ENCODE measurements at places on chromosomes 6 and 20. TPM values are rescaled to one million over a fixed set of nuclear protein-coding genes. Genes with fewer than 3 reads are reported as not detected.
A peak's percentile ranks its signal among the peaks of the same experiment; 100 is the strongest.

DDRGK1 gene
- total RNA-seq = 18.0 TPM

BACH2 gene
- total RNA-seq = 7.7 TPM

PSMB8 gene
- total RNA-seq = 18.4 TPM

ULBP2 gene
- not detected for total RNA-seq

TREML2 gene
- not detected for total RNA-seq

SYNDIG1 gene
- 13.7 TPM for total RNA-seq

DNA sequence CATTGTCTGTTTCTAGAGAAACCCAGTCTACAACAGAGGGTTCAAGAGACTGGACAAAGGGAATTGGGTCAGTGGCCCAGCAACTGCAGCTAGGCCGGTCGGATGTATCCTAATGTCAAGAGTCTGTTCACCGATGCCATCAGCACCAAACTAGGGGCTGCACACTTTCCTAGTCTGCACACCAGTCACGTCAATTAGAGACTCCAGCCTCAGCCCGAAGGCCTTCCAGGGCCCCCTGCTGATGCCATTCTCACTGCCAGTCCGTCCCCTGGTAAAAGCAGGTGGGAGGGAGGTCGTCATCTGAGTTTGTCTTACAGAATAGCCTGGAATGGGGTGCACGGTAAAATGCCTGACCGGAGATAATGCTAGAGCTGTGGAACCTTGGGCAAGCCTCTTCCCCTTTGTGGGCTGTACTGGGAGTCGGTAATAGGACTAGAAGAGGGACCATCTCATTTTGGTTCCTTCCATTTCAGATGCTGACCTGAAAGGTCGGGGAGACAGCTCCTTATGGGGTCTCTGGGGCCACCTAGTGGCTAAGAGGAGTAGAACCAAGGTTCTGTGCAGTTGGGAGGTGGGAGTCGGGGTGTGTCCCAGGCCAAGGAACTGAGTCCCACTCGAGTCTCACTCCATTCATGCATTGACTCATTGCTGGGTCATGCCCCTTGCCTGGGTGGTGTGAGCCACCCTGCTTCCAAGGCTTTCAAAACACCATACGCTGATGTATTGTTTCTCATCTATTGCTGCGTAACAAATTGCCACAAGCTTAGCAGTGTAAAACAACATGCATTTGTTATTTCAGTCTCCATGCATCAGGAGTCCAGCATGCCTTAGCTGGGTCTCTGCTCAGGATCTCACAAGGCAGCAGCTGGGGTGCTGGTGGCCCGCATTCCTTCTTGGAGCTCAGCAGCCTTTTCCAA is 5.1 kb downstream of the SOX12 start:
- no peak overlapping the region for H3K4me3 ChIP-seq
- no peaks in the 10 kb centered on the region for H3K27me3 ChIP-seq
- H3K27ac ChIP-seq = no peak overlapping the region

DNA sequence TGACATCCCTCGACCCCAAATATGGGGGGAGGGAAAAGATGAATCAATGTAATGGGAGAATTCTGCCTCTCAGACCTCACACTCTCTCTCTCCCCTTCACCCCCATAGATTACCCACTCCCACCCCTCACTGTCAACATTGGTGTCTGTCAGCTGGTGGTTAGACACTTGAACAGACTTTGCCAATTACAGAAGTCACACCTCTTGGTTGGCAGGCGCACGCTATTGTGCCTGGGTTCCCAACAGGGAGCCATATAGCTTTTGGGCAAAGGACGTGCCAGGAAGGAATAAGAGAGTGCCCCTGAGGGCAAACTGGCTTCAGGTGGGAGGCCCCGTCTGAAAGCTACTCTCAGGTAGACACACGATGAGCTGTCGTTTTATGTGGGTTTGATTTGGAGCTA is 54.1 kb upstream of the FYN start:
- no peaks in the 10 kb centered on the region for H3K4me1 ChIP-seq
- H3K27me3 ChIP-seq = no peaks in the 10 kb centered on the region
- no peak overlapping the region for H3K4me3 ChIP-seq

DNA sequence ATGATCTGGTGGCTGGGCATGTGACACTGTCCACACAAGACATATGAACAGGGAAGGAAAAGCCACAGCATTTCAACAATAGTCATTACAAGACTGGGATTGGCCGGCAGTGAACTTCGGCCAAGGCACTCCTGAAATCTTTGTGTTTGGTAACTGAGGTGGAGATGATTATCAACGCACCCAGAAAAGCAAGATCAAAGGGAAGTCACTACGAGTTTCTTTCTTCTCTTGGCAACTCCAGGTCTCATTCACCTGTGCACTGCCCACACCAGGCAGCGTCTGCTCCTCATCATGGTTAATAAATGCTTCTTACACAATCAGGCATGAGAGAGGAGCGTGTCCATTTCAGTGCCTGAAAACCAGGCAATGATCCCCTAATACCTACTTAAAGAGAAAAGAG is 20.5 kb upstream of the FOXC1 start:
- no peaks in the 10 kb centered on the region for H3K36me3 ChIP-seq
- H3K27ac ChIP-seq = no peak overlapping the region
- no peak overlapping the region for H3K4me3 ChIP-seq
- no peaks in the 10 kb centered on the region for H3K27me3 ChIP-seq
- no peak for DNase-seq
- H3K4me1 ChIP-seq = no peaks in the 10 kb centered on the region

DNA sequence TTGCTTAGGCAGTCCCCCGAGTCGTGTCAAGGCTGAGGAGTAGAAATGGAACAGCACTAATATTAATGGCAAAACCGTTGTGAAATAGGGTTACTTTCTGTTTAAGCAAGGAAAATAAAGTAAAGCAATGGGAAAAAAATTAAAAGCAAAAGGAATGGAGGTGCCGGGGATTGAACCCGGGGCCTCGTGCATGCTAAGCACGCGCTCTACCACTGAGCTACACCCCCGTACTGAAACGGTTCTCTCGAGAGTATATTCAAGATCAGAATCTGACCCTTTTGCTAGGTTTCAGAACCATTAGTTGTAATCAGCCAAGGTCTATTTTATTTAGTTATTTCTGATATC is 85.5 kb downstream of the TRIM27 start:
- H3K4me1 ChIP-seq = no peaks in the 10 kb centered on the region
- H3K27ac ChIP-seq = peak overlapping the region; percentile 62
- no peaks in the 10 kb centered on the region for H3K27me3 ChIP-seq
- peak overlapping the region; percentile 70 for H3K4me3 ChIP-seq
- peak; percentile 73 for DNase-seq

DNA sequence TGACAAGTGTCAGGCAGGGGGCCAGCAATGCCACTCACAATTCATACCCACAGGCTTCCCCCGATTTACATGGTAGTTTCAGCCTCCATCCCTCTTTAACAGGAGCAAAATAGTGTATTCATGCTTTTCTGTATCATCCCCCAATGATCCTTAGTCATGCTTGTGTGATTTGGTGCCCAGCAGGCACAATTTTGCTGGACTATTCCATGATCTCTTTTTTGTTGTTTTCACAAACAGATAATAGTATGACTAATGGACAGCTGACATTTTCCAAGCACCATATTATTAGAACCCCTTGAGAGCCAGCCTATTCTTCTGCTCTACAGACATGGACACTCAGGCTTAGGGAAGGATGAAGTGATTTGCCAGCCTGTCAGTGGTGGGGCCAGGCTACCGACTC is 128.2 kb upstream of the RIPOR2 start:
- H3K4me1 ChIP-seq = no peaks in the 10 kb centered on the region
- H3K27ac ChIP-seq = no peak overlapping the region
- no peaks in the 10 kb centered on the region for H3K27me3 ChIP-seq
- DNase-seq = no peak
- no peak overlapping the region for H3K4me3 ChIP-seq

GRCh38 chr6:431504-431903 is 40.0 kb downstream of the IRF4 start:
- no peaks in the 10 kb centered on the region for H3K4me1 ChIP-seq
- DNase-seq = no peak
- no peak overlapping the region for H3K4me3 ChIP-seq
- no peaks in the 10 kb centered on the region for H3K27me3 ChIP-seq
- H3K27ac ChIP-seq = no peak overlapping the region
- H3K36me3 ChIP-seq = no peaks in the 10 kb centered on the region

DNA sequence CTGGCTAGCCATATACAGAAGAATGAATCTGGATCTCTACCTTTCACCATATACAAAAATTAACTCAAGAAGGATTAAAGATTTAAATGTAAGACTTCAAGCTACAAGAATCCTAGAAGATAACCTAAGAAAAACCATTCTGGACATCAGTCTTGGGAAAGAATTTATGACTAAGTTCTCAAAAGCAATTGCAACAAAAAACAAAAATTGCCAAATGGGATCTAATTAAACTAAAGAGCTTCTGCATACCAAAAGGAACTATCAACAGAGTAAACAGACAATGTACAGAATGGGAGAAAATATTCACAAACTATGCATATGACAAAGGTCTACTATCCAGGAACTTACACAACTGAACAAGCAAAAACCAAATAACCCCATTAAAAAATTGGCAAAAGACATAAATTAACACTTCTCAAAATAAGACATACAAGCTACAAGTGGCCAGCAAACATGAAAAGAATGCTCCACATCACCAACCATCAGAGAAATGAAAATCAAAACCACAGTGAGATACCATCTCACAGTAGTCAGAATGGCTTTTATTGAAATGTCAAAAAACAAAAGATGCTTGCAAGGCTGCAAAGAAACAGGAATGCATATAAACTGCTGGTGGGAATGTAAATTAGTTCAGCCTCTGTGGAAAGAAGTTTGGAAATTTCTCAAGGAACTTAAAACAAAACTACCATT is 66.8 kb upstream of the RSPO3 start:
- no peaks in the 10 kb centered on the region for H3K27me3 ChIP-seq
- H3K27ac ChIP-seq = no peak overlapping the region
- no peak overlapping the region for H3K4me3 ChIP-seq
- DNase-seq = no peak
- no peaks in the 10 kb centered on the region for H3K36me3 ChIP-seq

- H3K4me3 ChIP-seq = no peak overlapping the region
- H3K27me3 ChIP-seq = no peaks in the 10 kb centered on the region
- H3K4me1 ChIP-seq = no peaks in the 10 kb centered on the region
- H3K27ac ChIP-seq = no peak overlapping the region
- DNase-seq = no peak
- no peaks in the 10 kb centered on the region for H3K36me3 ChIP-seq
Observed at GRCh38 chr20:37337208-37337991, 8.5 kb upstream of the SRC start.

- H3K27me3 ChIP-seq = no peaks in the 10 kb centered on the region
- H3K4me1 ChIP-seq = peaks cover 4% of the 10 kb centered on the region
- H3K36me3 ChIP-seq = no peaks in the 10 kb centered on the region
- H3K27ac ChIP-seq = no peak overlapping the region
- DNase-seq = no peak
Observed at GRCh38 chr6:3837781-3838180, 11.4 kb upstream of the FAM50B start.

GRCh38 chr6:156883497-156884252 is 106.5 kb downstream of the ARID1B start:
- no peak overlapping the region for H3K27ac ChIP-seq
- H3K4me1 ChIP-seq = no peaks in the 10 kb centered on the region
- no peak overlapping the region for H3K4me3 ChIP-seq
- H3K36me3 ChIP-seq = no peaks in the 10 kb centered on the region
- H3K27me3 ChIP-seq = no peaks in the 10 kb centered on the region

- no peak overlapping the region for H3K4me3 ChIP-seq
- no peaks in the 10 kb centered on the region for H3K27me3 ChIP-seq
- H3K27ac ChIP-seq = peak overlapping the region; percentile 9
- no peaks in the 10 kb centered on the region for H3K36me3 ChIP-seq
- peaks cover 30% of the 10 kb centered on the region for H3K4me1 ChIP-seq
- DNase-seq = no peak
Observed at GRCh38 chr6:53813801-53814200, 19.0 kb downstream of the LRRC1 start.

GRCh38 chr20:13042458-13042794 is 33.7 kb downstream of the SPTLC3 start:
- DNase-seq = no peak
- no peak overlapping the region for H3K4me3 ChIP-seq
- H3K27ac ChIP-seq = no peak overlapping the region
- no peaks in the 10 kb centered on the region for H3K36me3 ChIP-seq
- no peaks in the 10 kb centered on the region for H3K4me1 ChIP-seq

DNA sequence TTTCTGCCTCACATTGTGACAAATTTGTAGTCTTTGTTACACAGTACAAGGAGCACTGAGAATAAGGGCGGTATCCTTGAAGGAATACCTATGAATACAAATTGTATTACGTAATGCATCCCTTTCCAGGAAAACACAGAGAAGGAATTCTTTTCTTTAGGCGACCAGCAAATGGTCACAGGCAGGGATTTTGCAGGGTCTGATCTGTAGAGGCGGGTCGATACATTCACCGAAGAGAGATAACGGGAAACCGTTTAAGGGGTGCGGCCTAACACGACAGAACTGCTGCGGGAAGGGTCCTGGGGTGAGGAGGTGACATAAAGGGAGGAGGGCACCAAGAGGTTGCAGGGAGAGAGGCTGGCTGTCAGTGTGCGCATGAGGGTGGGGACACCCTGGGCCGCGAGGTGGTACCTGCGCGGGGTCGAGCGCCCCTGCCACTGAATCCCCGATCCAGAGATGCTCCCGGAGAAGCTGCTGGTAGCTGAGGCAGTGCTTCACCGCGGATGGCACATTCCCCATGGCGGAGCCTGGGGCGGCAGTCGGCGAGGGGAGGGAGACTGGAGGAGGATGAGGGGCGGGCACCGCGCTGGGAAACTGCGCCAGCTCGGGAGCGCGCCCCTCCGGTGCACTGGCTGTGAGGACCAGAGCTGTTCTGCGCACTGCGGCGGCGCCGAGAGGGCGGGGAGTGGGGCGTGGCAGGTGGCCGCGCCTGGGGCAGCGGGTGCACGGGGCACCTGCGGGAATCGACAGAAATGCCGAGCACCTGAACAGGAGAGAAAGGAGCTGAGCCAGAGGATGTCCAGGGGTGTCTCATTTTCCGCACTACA is at the start of gene HMGCLL1:
Gene HMGCLL1, minus strand, starts transcription at position 656 of the 827 bp plus-strand sequence. Its CDS starts 137 bp downstream, at position 519.
- H3K4me1 ChIP-seq = no peaks in the 10 kb centered on the region
- H3K4me3 ChIP-seq = no peak within 1 kb of the TSS
- DNase-seq = no peak
- H3K27ac ChIP-seq = no peak within 1 kb of the TSS
- H3K36me3 ChIP-seq = no peaks in the 10 kb centered on the region
